ENCODE measurements at places on chromosomes 2 and 18.

DNA sequence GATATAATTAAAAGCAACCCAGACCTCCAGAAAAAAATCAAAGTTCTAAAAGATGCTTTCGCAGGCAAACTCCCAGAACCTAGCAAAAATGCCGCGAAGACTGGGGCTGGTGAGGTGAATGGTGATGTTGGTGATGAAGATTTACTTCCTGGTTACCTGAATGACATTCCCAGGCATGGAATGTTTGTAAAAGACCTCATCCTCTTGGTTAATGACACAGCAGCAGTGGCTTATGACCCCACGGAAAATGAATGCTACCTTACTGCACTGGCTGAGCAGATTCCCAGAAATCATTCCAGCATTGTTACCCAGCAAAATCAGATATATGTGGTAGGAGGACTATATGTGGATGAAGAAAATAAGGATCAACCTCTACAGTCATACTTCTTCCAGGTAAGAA lies 994 bp downstream of the KLHL41 start:
- DNase-seq = no peak

GRCh38 chr2:149313512-149313972 lies 16.8 kb upstream of the LYPD6 start:
- peak; percentile 59 for DNase-seq

- DNase-seq = no peak
Observed at GRCh38 chr2:159506764-159507440, 109.4 kb downstream of the BAZ2B start.

DNA sequence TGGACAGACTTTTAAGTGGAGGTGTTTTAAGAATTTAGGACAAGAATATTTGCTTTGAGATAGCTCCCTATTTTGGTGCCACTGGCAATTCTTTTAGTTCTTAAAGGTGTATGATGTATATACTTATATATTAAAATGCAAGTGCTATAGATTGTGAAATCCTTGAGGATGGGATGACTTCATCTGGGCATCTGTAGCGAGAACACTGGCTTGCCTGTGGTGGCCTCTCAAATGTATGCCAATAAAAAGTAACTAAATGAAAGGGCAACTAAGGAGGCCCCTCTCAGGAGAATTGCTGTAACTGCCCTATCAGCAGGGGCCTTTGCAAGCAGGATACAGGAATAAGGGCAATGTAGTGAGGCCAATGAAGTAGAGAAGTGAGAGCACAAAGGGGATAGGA lies 2.6 kb upstream of the THUMPD2 start:
- no peak for DNase-seq

GRCh38 chr2:12317814-12318426 lies 398.8 kb upstream of the TRIB2 start:
- no peak for DNase-seq

DNA sequence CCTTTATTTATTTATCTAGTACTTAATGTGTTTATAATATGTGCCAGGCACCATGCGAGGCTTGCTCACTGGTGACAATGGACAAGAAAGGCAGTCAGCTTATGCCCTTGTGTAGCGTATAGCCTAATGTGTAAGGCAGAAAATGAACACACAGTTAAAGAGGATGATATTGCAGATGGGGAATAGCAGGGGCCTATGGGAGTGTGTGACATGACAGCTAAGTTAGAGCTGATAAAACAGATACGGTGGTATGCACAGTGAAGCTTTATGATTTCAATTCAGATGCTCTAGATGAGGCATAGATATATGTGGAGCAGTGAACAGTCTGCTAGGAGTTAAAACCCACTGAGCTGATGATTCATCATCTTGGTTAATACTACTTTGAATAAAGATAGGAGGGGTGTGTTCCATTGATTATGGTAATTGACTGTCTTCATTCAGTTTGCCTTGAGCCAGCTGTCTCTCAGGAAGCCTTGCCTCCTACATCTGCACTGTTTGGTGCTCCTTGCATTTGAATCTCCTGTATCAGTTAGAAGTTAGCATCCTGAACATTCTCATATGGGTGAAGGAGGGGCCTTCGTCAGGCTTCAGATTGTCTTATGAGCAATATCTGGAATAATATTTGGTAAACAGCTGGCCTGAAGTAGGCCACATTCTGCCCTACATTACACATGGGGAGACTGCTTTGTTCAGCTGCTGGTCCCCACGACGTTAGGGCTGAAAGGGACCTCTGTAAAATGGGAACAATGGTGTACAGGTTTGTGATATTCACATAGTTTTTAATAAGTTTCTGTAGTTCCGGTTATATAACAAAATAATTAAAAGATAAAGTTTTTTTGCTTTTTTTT lies 13.2 kb downstream of the MAP4K4 start:
- no peak for DNase-seq

- no peak for DNase-seq
Observed at GRCh38 chr2:29206941-29207340, 91.7 kb downstream of the CLIP4 start.

GRCh38 chr2:38704664-38705063 lies 38.8 kb downstream of the GALM start:
- no peak for DNase-seq

GRCh38 chr2:239178954-239179353 lies 221.9 kb downstream of the HDAC4 start:
- no peak for DNase-seq

- no peak for DNase-seq
Observed at GRCh38 chr18:26511339-26512071, 36.8 kb downstream of the KCTD1 start.

- DNase-seq = no peak
Observed at GRCh38 chr2:20229322-20230113, 4.6 kb upstream of the SDC1 start.

DNA sequence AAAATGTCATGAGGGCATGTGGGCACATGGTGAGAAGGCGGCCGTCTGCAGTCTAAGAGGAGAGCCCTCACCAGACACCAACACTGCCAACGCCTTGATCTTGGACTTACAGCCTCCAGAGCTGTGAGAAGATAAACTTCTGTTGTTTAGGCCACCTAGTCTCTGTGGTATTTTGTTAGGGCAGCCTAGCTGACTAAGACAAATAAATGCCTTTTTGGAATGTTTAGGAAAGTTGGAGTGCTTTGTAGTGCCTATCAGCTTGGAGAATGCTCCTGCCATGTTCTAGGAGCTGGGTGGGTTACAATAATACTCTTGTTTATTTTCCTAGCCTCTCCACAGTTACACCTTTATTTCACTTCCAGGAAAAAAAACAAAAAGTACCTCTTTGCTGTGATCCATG lies 92.0 kb downstream of the SPP2 start:
- no peak for DNase-seq

DNA sequence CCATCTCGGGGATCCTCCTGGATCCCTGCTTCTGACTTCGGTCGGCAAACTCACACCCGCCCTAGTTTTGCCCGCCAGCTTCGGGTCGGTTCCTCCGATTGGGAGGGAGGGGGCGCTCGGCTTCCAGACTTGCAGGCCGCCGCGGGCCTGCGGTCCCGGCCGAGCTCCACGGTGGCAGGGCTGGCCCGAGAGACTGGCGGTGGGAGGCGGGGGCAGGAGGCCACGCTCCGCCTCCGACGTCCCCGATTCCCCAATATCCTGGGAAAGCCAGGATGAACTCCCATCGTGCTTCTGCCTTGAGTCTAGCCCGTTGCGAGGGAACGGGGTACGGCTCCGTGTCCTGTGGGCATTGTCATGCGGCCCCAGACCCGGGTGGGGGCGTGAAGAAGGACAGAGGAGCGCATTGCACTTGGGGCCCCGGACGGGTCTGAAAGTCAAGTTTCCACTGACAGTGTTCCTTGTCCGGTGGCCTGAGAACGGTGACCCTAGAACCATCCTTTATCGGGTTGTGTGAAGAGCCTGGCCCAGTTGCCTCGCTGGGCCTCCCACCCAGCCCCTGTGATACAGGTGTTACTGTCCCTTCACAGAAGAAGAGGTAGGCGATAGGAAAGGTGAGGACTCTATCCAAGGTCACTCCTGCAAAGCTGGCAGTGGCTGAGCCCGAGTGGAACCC lies 2.4 kb upstream of the INHBB start:
- DNase-seq = peak; percentile 63

- DNase-seq = no peak
Observed at GRCh38 chr2:183375821-183376220, 251.6 kb downstream of the NUP35 start.

- DNase-seq = no peak
Observed at GRCh38 chr2:98911376-98912154, 24.5 kb downstream of the CRACDL start.

Measured in GM12891 (cell line).